ENCODE measurements at places on chromosomes 2 and 18.

DNA sequence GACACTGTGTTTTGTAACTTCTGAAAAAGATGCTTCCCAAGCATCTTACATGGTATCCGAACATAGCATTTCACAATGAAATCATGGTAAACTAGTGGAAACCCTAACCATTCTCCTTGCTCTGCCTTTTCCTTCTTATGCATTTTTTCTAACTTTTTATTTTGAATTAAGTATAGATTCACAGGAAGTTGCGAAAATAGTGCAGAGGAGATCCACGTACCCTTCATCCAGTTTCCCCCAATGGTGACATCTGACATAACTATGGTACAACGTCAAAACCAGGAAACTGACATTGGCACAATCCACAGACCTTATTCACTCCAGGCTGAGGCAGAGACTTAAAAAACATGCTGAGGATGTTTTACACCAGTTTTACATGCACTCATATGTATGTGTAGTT is 38.3 kb downstream of the AAK1 start:
- no peak for DNase-seq

- no peak for DNase-seq
Measured at GRCh38 chr2:860259-860855, 90.3 kb upstream of the SNTG2 start.

- no peak for DNase-seq
Measured at GRCh38 chr2:20400787-20401488, 45.9 kb upstream of the RHOB start.

- no peak for DNase-seq
Measured at GRCh38 chr2:873651-874580, 76.7 kb upstream of the SNTG2 start.

GRCh38 chr2:168180483-168180882 is 66.9 kb downstream of the STK39 start:
- DNase-seq = no peak

DNA sequence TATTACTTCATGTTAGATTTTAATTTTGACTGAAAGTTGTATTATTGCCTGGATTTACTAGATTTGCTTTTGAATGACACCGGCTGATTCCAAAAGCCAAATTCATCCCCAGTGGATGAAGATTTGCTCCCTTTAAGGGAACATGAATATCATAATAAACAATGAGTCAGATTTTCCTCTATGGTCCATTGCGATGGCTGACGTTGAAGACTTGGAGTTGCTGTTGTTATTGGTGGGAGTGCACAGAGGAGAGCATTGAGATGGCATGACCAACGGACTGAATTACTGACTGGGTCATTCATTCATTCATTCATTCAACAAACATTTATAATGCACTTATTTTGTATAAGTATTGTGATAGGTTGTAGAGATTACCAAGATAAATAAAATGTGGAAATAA is 33.4 kb upstream of the LYPD1 start:
- DNase-seq = no peak

DNA sequence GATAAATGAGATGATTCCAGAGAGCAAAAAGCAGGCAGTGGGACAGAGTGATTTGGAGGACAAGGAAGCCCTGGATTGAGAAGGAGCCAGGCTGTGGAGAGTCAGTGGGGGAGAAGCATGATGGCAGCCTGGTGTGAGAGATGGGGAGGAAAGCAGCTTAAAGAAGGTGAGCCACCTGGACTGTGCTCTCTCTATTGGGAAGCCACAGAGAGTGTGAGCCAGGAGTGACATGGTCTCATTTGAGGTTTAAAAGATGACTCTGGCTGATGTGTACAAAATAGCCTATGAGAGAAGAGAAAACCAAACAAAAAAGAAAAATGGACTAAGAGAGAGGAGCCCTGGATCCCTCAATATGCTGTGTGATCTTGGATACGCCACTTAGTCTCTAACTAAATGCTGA is 12.9 kb upstream of the EPAS1 start:
- no peak for DNase-seq

DNA sequence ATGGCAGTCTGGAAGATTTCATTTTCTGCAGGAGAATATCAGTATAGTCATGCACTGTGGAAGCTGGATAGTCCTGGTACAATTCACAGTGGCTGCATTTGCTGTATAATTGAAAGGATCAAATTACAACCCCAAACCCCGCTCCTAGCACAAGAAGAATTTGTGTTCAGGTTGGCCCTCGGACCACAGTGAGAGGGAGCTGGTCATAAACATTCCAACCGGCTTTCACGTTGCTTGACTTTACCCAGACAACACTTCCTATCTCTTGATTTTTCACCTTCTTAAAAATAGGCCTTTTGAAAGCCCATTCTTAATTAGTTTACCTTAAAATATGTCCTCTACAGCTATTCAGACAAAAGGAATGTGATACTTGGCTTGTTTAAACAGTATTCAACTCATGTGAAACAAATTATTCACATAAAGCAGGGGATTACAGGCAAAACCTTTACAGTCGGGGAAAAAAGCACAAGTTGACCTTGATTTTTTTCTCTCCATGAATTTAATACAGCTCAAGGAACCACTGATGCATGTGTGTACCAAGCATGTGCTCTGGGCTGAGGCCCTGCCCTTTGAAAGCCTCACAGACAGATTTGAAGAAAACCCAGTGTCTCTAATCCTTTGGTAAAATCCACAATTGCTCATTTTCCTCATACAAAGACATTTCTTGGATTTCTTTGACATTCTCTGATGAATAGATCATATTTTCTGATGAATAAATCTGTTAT is 143.0 kb upstream of the SOX11 start:
- no peak for DNase-seq

DNA sequence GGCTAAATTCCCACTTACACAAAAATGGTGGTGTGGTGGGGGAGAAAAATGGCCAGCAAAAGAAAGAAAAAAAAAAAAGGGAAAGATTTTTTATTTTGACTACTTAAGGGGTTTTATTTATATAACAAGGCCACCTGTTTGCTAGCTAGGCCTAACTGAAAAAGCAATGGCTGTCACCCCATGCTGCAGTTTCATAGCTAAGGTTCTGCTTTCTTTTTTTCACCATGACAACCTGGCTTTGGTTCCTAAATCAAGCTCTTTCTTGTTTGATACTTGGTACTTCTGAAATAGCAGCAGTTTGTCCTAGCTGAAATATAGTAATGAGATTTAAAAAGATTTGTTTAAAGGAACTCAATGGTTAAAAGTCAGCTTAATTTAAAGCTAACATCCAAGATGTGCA is 433.2 kb upstream of the MEX3C start:
- no peak for DNase-seq

DNA sequence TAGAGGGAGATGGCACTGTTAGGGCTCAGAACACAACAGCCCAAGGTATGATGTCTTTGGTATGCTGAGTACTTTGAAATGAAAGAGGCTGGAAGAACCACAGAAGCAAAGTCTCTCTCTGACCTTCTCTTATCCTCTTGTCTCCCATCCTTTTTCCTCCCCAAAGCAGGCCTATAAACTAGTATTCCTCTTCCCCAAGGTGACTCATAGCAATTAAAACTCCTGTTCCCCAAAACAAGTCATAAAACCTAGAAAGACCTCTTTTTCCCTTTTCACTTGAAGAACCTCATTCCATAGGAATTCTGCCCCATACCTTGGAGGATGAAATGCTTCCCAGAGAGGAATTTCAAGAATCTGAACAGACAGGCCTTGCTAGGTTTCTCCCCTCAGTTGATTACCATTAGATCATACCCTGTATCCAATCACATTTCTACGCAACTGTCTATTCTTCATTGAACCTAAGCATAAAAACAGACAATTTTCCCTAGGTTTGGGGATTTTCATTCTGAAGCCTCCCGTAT is 25.7 kb downstream of the MDH1 start:
- DNase-seq = peak; percentile 51

DNA sequence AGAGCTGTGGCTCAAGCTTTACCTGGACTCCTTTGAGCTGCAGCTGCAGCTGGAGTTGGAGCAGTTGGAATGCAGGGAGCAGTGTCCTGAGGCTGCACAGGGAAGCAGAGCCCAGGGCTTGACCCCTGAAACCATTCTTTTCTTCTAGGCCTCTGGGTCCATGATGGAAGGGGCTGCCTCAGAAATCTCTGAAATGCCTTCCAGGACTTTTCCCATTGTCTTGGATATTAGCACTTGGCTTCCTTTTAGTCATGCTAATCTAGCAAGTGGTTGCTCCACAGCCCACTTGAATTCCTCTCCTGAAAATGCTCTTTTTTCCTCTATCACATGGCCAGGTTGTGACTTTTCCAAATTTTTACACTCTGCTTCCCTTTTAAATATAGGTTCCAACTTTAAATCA is 108.6 kb upstream of the RNF152 start:
- no peak for DNase-seq

- peak; percentile 9 for DNase-seq
Measured at GRCh38 chr2:6423157-6423556, 442.6 kb downstream of the CMPK2 start.

GRCh38 chr2:127142663-127143630 is 36.0 kb upstream of the BIN1 start:
- DNase-seq = no peak

- DNase-seq = no peak
Measured at GRCh38 chr18:272650-273049, 4.8 kb upstream of the THOC1 start.
